Activated naive CD8-positive, alpha-beta T cell treated with anti-CD3 and anti-CD28 coated beads, Interleukin-2, amount 10 ng/mL, durations not matched to agents 7 days and 5 days (primary cell): ENCODE measurements at places on chromosomes 5 and 9. TPM values are rescaled to one million over a fixed set of nuclear protein-coding genes. Genes with fewer than 3 reads are reported as not detected.
A peak's percentile ranks its signal among the peaks of the same experiment; 100 is the strongest.

The THBS4 gene
- 0.57 TPM for total RNA-seq

The CD74 gene
- 341 TPM for total RNA-seq

The OTULINL gene
- 68.4 TPM for total RNA-seq

The BRD3 gene
- total RNA-seq, result 50.7 TPM

The MAMDC2 gene
- not detected for total RNA-seq

The GABRA1 gene
- total RNA-seq, result not detected

The IFNA2 gene
- not detected for total RNA-seq

The GGTA1 gene
- not detected for total RNA-seq

The OMD gene
- not detected for total RNA-seq

The ZNF883 gene
- total RNA-seq, result 1.5 TPM

The TMEFF1 gene
- total RNA-seq, result 0.20 TPM

The FAM53C gene
- 29.3 TPM for total RNA-seq

The SPATA31E1 gene
- not detected for total RNA-seq

The PCDHGA5 gene
- total RNA-seq, result 0.30 TPM

The PCDHGC4 gene
- not detected for total RNA-seq

- DNase-seq, result no peak
These were observed 329.5 kb downstream of the KIAA0825 start for GRCh38 chr5:94288937-94289336.

- DNase-seq, result no peak
These were observed 104.4 kb downstream of the FRMD3 start for GRCh38 chr9:83433846-83434245.

GRCh38 chr9:109012009-109012875 is 1.1 kb downstream of the CTNNAL1 start:
- DNase-seq, result peak; percentile 40

GRCh38 chr9:73863924-73864323 is 633.2 kb upstream of the RORB start:
- DNase-seq, result no peak

DNA sequence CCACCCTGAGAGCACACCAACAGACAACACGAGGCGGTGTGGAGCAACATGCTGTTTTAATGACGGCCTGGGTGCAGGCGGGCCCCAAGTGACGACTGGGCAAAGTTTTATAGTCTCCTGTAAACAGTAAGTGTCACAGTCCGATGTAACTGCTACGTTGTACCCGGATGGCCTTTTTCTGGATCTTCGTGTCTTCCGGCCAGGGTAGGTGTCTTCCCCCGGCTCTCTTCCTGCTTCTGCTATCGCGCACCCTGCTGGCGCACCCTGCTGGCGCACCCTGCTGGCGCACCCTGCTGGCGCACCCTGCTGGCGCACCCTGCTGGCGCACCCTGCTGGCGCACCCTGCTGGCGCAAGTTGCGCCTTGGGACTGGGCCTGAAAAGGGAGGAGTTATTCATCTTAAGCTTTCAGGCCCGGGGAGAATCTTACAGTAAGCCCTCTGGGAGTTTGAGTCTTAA is 143.0 kb upstream of the TARS1 start:
- DNase-seq, result peak; percentile 28

GRCh38 chr9:34624475-34625185 is 4.2 kb downstream of the ARID3C start:
- DNase-seq, result no peak

GRCh38 chr5:108257996-108258395 is 123.9 kb downstream of the FBXL17 start:
- DNase-seq, result no peak

GRCh38 chr5:42953041-42953440 is 87.1 kb downstream of the ANXA2R start:
- DNase-seq, result no peak

DNA sequence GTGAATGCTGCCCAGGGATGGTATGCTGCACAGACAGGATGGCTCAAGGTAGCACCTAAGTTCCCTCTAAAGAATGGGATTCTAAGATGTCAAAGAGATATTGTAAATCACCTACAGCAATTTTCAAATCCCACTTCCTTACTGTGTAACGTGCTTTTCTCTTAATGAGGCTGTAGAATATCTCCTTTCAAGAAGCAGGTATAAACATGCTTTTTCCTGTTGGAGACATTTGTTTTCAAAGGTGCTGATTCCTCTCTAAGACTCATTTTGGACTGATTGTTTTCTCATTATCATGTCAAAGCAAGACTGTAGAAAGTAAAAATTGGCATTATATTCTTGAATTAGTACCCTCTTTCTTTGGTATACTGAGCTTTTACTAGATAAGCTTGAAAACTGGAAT is 412.6 kb upstream of the PAPPA start:
- no peak for DNase-seq

- no peak for DNase-seq
These were observed 12.6 kb downstream of the OLFML2A start for GRCh38 chr9:124789531-124789930.

- no peak for DNase-seq
These were observed 5.9 kb downstream of the FAM163B start for GRCh38 chr9:133603135-133603927.

DNA sequence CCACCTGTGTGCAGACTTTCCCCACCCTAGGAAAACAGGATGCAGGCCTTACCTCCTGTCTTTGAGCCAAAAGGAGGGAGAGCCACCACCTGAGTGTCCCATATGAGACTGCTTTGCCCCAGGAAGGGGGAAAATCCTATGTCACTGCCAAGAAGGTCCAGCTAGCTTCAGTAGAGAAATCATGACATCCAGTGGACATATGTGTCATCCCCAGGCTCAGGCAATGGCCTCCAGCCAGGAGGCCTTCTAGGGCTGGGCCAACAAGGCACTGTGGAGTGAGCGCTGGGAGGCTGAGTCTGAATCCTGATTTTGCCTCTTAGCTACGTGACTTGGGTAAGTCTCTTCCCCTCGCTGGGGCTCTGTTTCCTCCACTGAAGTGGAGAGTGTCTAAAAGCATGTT is 60.2 kb downstream of the SMIM23 start:
- no peak for DNase-seq

GRCh38 chr5:173909199-173909598 is 21.1 kb downstream of the CPEB4 start:
- DNase-seq, result no peak

DNA sequence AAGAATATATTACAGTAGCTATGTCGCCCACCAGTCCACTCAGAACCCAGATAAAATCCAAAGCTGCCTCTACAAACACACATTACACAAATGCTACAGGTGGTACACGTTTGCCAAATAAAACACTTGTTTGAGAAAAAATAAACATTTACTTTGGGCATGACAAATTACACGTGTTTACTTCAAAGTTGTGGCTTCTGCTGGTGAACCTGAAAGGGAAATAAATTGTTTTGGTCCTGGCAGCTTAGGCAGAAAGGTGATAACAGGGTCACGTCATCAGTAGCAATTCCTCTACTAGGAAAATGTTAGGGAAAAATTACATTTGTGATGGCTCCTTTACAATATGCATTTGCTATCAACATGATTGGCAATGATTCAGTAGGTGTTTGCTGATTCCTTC is 497.3 kb upstream of the WWC1 start:
- DNase-seq, result no peak

DNA sequence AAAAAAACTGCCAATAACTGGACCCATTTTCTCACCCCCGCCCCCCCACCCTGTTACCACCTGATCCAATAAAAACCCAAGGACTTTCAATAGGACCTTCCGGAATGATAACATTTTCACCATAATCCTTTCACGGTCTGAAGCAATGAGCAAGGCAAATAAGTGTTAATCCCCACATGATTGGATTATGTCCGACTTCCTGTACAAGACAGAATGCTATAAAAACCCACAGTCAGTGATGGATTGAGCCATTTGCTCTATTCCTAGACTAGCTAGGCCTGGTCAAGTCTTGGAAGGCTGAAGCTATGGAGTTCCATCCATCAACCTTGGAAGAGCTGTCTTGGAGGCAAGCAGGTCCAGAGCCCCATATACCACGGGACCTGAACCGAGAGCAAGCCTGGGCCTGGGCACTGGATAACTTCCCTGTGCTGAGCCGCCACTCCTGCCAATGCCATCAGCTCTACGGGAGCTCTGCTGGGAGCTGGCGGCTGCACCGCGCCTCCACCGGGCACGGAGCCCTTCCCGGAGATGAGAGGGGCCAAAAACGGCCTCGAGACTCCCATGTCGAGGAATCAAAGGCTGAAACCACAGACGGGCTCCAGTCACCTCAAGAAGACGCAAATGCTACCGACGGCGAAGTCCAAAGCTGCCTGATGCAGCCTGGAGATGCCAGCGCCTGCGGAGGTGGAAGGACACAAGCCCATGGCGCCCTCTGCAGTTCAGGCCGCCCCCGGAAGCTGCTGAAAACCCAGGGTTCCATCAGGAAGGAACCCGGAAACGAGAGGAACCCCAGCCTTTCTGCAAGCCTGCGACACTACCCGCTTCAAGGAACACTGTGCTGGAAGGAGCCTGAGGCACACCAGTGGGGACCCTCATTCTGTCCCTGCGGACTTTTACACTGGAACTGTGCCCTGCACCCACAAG is 69.2 kb downstream of the ANXA2R start:
- DNase-seq, result no peak

DNA sequence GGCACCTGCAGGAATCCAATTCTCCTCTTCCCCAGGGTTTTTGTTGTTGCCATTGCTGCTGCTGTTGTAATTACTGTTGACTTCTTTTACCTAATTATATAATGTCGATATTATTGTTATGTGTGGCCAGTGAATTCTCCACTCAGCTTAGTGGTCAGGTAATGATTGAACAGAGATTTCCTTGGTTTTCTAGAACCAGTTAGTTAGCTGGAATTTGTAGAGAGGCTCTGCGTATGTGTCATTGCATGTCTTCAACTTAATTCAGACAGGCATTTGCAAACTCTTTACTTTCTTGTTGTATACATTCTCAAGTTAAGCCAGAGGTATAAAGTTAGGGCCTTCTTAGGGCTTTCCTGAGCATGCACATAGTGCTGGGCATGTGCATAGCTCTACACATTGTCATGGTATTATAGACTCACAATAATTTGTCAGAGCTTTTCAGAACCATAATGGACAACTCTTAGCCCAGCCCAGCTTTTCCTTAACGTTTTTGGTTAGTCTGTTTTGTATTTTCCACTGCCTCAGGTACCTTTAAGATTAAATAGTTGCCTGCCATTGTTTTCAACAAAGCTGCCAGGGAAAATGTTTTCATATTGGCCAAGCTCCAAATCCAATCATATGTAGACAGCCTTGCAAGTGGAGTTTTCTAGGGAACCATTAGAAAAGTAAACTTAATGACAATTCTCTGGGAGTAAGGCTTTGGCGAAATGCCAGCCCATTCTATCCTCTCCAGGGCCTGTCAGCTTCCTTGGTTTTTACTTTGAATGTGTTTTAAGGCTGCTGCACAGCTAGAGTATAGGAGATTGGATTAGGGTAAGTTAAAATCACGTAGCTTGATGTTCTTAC is 68.1 kb downstream of the UBE2R2 start:
- no peak for DNase-seq

DNA sequence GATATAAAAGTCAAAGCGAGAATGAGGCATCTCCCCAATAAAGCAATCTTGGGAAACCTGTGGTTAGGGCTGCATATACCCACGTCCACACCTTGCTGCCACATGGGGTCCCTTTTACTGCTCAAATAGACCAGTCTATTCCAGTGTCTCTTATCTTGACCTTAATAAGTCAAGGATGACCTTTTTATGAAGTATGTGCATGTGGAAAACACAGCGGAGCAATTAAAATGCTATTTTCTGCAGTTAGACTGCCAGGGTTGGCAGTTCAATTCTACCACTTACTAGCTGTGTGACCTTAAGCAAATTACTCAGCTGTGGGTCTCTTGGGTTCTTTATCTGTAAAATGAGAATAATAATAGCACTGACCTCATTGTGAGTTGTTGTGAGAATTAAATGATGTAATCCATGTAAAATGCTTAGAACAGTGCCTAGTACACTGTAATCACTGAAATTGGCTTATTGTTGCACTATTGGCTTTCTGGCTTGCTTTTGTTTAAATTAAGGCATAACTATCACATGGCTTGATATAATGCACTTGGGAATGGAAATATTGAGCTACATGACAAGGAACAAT is 67.8 kb upstream of the HSPB3 start:
- DNase-seq, result no peak

DNA sequence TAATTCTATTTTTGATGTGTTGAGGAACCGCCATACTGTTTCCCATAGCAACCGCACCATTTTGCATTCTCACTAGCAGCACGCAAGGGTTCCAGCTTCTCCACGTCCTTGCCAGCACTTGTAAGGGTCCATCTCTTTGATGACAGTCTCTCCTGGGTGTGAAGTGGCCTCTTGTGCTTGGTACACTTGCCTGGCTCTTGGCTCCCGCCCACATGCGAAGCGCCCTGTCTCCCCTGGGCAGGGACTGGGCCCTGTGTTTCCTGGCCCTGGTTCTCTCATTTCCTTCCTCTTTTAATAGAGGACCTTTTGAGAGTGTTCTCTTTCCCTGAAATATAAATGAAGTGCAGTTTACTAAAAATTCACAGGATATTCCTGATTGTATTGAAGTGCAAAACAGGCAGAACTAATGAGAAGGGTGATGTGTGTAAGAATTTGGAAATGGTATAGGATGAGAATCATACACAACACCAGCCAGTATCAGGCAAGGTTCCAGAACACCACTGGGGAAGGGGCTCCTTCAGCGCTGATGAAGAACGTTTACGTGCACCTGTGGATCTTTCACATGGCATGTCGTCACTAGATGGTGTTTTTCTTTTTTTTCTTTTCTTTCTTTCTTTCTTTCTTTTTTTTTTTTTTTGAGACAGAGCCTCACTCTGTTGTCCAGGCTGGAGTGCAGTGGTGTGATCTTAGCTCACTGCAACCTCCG is 73.0 kb downstream of the EHMT1 start:
- DNase-seq, result no peak

- DNase-seq, result no peak
These were observed 111.3 kb upstream of the SAP30L start for GRCh38 chr5:154334406-154335064.

GRCh38 chr9:133203506-133204075 is 5.5 kb downstream of the OBP2B start:
- no peak for DNase-seq

GRCh38 chr5:91977579-91977978 is 594.5 kb upstream of the ARRDC3 start:
- DNase-seq, result no peak

DNA sequence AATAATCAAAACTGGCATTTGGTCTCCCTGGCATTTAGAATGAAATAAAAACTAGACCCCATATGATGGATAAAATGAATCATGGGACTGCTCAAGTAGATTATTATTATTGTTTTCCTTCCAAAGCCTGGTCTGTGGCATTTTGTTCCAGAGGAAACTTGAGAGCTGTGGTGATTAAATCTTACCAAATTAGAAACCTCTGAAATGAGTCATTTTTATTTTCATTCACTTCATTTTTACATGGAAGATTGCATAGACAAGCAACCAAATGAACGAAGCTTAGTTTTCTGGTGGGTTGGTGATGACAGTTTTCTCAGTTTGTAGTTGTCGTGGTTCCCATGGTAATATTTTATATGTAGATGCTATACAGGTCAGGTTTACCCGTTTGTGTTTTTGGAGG is 23.4 kb downstream of the PAM start:
- DNase-seq, result no peak

GRCh38 chr5:1294835-1295649 is at the start of gene TERT:
TSS of gene TERT (minus strand) at chr5:1295068. CDS start at chr5:1294989, 79 bp downstream.
- no peak for DNase-seq

DNA sequence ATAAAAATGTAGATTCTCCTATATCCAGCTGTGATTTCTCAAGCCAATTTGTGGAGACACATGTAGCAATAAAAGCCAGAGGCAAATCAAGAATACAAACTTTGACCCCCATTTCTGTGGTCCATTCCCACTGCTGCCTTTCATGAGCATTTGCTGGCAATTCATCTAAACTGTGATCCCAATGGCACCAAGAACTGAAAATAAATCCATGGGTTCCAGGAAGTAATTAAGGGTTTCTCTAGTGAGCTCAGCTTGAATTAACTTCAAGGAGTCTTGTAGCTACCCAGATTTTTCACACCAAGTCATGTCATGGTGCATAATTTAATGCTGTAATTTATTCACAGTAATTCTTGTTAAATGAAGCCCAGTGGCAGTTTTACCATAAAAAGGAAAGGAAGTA is 145.0 kb upstream of the SMC2 start:
- no peak for DNase-seq
